ENCODE measurements at places on chromosomes 12 and 14.
A peak's percentile ranks its signal among the peaks of the same experiment; 100 is the strongest.

GRCh38 chr14:69701857-69702256 is 65.1 kb upstream of the SRSF5 start:
- DNase-seq = no peak

- no peak for DNase-seq
Observed at GRCh38 chr12:117622087-117622486, 260.7 kb upstream of the NOS1 start.

GRCh38 chr12:26845057-26845666 is 12.2 kb upstream of the ITPR2 start:
- peak; percentile 61 for DNase-seq

DNA sequence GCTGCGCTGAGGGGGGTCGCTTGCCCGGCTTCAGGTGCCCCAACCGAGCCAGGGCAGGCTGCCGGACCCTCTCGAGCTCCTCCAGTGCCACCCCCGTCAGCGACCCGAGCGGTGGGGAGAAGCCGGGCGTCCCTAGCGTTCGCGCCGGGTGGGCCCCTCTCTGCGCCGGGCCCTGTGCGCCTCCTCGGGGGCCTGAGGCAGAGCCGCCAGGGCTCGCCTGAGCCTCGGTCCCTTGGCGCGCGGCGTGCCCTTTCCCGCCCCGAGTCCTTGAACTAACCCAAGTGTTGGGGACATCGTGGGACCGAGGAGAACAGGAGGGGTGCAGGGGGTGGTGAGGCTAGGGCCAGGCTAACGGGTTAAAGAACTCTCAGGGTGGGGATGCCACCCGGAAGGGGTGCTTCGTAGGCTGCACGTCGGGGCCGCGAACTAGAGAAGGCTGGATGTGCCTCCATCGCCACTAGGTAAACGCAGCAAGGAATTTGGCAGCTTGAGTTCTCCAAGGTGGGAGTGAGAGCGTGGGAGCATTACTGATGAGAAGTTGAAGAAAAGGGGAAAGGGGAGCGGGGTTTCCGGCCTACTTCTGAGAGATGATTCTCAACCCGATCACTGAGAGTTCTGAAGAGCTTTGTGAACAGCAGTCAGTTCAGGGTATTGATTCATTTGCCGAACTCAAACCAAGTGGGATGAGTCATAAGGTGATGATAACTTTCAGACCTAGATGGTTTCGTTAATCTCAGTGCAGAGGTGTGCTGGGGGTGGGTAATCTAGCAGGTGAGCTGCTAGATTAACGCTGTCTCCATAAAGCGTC is 618 bp downstream of the RNF34 start:
- peak; percentile 46 for DNase-seq

- DNase-seq = peak; percentile 47
Observed at GRCh38 chr14:52315355-52315718, 1.2 kb downstream of the PTGER2 start.

DNA sequence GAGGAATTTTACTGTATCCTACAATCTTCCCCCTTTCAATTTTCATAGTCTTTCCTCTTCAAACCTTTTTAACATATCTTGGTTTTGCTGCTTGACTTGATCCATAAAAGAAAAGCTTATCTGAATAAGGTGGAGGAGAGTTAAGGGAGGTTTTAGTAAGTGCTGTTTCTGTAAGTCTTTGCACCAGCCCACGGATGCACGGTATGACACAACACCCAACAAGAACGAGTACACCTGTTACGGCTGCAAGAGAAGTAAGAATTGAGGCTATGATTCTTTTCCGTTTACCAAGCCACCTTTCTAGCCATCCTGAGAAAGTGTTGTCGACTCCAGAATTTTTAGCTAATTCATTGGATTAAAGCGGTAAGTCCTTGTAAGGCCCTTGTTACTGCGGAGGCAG is 26.1 kb upstream of the CPNE8 start:
- DNase-seq = no peak

GRCh38 chr12:130016986-130017385 is 113.2 kb upstream of the TMEM132D start:
- DNase-seq = no peak

GRCh38 chr12:97016163-97016562 is 109.1 kb downstream of the NEDD1 start:
- no peak for DNase-seq

- no peak for DNase-seq
Observed at GRCh38 chr12:38919191-38919590, 13.8 kb upstream of the CPNE8 start.

GRCh38 chr12:121288986-121289385 is 7.5 kb downstream of the CAMKK2 start:
- no peak for DNase-seq

GRCh38 chr14:74519316-74520074 is 25.9 kb downstream of the ISCA2 start:
- DNase-seq = no peak

Measured in amniotic epithelial cell (primary cell).